Cerebellar nuclear complex (tissue), 1 donor: ENCODE measurements at places on chromosomes 6 and 20.

DNA sequence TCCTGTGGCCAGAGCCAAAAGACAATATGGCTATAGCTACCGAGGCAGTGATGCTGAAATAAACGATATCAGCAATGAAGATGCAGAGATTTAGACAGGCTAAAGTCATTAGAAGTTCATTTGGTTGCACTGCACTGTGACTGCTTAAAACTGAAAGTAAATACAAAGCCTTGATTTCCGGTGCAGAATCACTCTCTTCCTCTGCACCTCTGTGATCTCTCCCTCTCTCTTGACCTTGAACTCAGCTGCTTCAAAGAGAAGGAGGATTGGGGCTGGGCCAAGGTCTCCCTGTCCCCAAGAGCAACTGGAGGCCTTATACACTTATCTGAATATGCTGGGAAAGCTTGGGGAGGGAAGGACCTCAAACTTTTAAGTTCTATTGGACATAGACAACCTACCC, 34.6 kb upstream of the SPACA1 start:
- DNase-seq: no peak

DNA sequence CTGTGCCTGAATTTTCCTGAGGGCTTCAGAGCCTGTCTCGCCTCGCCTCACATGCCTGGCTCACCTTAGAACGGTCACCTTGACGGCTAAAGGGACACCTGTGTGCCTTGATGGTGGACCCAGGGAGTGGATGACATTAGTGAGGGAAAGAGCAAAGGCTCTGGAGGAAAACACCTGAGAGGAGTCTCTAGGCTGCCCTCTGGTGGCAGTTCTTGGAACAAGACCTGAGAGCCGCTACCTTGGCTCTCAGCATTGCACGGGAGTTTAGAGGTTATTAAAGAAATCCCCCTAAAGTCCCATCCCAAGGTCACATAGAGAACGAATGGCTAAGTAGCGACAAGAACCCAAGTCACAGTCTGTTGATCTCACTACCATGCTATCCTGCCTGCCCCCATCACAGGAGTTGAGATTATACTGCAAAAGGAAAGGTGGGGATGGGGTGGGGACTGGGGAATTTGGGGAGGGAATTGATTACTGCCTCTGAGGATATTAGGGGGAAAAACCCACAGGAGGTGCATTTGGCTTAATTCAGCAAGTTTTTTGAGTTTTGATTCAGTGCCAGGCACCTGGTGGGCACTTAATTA, 7.9 kb upstream of the CDSN start:
- DNase-seq: no peak

DNA sequence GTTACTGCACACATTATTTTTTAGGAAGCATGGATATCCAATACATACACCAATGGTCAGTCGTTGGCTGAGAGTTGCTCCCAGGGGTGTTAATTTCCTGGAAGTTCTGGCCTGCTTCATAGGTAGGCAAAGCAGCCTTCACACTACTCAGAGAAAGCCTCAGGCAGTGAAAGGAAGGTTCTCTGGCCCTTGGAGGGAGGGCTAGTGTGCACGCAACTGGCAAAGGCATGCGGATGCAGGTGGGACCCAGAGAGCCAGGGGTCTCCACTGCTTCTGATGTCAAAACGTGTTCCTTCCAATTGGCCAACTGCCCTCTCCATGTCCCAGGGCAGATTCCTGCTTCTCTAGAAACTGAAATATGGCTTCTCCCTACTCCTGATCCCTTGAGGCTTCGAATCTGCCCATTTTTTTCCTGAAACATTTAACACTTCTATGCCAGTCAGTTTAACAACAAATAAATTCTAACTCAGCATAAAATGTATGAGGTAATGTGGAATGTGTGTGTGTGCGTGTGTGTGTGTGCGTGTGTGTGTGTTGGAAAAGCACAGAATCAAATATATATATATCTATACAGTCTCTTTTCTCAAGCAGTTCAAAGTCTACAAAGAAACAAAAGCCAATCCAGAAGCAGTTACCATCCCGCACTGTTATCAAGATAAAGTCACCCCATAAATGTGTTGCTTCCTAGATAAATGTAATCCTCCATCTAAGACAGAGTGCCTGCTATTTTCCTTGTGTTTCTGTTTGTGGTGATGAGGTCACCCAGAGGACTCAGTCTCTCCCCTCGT, 94.0 kb upstream of the HIVEP1 start:
- no peak for DNase-seq

DNA sequence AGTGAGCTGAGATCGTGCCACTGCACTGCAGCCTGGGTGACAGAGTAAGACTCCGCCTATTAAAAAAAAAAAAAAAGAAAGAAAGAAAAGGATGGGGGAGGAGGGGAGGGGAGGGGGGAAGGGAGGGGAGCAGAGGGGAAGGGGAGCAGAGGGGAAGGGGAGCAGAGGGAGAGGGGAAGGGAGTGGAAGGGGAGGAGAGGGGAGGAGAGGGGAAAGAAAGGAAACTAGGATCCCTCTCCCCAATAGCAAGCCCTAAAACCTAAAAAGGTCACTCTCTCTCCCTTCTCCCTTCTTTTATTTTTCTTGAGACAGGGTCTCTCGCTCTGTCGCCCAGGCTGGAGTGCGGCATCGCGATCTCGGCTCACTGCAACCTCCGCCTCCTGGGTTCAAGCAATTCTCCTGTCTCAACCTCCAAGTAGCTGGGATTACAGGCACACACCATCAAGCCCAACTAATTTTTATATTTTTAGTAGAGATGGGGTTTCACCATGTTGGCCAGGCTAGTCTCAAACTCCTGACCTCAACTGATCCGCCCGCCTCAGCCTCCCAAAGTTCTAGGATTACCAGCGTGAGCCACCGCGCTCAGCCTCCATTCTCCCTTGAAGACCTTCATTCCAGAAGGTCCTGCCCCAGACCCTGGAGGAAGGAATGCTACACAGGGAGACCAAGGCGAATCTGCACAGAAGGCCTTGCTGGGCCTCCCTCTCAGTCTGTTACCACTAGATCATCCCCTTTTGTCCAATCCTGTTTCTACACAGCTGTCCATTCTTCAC, 45.8 kb upstream of the PIM1 start:
- DNase-seq: no peak

DNA sequence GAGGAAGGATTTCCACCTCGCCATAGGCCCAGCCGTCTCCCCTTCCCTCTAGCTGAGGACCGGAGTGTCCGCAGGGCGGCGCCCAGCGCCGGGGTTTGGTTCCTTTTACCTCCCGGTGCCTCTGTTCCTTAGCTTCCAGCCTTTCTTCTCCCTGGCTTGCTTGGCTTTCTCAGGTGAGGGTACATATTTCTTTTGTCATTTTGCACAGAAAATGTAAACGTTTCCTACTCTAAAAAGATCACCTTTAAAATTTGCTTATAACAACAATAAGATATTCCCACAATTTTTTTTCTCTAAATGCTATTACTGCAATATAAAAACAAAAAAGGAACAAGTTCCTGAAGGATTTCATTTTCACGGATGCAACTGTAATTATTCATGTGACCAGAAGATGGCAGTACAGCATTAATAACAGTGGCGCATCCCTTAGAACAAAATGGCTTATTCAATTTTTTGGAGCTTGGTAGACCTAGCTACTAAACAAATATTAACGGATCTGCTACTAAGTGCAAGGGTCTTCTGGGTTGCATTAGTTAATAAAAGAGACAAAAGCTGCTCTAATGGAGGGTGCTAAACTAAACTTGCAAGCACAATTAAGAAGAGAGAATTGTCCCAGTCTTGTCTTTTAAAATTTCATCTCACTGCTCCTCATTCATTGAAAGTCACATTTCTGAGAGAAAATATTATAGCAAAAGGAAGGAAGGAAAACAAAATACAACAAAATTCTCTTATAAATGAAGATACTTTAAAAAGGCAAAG, 172.9 kb downstream of the ADGRG6 start:
- no peak for DNase-seq

DNA sequence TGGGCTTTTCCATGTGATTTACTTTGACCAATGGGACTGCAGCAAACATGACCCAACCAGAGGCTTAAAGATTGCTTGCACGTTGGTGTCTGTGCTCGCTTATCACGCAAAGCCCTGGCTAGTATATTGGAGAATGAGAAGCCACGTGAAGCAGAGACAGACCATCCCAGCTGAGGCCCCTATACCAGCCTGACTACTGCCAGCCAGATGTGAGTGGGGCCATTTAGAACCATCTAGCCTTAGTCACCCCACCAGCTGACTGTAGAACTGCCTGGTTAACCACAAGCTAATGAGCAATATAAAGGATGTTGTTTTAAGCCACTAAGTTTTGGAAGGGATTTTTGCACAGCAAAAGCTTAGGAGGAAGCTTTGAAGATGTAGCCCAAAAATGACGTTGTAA, 74.5 kb downstream of the MACROD2 start:
- DNase-seq: no peak
